ENCODE measurements at places on chromosomes 7 and 10.

DNA sequence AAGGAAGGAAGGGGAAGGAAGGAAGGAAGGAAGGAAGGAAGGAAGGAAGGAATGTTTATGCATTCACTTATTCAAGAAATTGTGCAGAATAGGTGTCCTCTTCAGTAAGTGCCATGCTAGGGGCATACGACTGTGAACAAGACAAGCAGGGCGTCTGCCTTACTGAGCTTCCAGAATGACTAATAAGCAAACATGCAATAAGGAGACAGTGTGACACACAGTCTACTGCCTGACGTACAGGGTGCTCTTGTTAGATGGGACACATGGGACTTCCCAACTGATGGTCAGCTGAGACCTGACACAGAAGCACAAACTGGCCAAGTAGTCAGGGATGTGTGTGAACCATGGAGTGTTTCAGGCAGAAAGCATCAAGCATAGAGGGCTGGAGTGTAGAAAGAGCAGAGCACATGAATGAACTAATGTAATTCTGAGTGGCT lies 18.2 kb downstream of the DNAJC12 start:
- peak; percentile 62 for DNase-seq

DNA sequence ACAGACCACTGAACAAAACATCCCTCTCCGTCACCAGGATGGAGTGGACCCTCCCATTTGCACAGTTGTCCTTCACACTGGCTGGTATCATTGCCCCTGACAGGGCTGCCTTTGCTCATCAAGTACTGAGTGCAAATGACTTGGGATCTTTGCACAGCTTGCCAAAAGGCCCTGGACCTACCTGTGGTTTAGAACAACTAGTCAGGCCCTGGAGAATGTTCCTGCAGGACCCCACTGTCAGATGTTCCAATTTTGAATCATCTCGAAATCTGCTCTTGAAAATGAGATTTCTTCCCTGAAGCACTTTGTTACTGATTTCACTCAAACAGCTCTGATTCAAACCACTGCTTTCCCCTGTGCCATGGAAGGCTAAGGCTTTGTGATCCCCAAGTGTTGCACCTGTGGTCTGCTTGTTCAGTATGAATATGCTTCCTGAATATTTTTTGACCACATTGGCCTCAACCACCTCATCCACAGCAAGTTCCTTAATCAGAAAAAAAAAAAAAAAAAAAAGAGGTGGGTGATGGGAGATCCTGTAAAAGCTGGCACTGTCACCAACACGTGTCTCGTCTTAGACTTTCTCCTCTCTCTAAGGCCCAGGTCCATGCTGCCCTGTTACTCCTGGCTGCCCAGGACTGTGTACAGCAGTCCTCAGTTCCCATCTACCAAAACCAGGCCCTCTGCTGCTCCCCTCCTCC lies 2.7 kb upstream of the AOAH start:
- no peak for DNase-seq

DNA sequence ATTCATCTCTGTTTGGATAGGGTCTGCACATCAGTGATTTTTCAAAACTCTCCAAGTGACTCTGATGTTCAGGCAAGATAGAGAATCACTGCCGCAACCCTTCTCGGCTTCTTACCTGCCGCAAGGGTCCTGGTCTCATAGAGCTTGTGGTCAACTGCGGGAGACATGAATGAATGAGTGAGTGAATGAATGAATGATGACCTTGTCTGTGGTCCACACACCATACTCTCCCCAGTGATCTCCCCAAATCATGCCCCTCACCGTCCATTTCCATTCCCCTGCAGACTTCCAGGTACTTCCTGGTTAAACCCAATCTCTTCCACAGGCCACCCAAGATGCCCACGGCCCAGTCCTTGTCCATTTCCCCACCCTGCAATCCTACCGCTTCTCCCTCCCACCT lies 5.9 kb upstream of the NPFFR1 start:
- no peak for DNase-seq

DNA sequence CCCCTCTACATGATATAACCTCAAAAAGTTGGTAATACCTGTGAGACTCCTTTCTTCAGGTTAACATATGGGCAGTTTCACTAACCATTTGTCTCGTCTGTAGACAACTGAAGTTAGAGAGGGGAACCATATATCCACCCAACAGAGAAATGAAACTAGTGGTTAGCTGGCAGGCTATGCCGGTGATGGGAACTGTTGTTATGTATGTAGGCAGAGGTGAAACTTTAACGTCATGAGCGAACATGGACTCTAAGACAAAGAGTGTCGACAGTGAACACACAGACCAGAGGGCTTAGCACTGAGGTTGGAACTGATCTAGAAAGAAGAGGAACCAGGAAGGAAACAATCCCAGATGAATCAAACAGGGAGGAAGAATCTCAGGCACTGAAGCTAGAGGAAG lies 112.4 kb downstream of the ELMO1 start:
- DNase-seq, result no peak

DNA sequence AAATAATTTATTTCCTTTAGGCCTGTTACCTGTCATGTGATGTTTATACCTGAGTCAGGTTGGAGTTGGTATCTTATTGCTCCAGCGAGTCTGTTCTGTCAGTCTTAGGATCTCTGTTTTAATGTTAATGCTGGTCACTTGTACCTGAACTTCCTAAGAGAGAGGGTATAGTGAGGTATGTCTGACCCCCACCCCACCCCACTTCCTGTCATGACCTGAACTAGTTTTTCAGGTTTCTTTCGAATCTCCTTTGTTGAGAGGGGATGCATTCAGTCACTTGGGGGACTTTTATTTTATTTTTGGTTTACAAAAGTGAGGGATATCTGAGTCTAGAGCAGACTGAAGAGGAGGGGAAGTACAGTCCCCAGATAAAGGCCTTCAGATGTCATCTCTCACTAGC lies 769.0 kb upstream of the COBL start:
- no peak for DNase-seq

GRCh38 chr10:61448091-61448490 lies 5.1 kb downstream of the TMEM26 start:
- DNase-seq, result no peak

GRCh38 chr10:18675086-18675801 lies 16.0 kb downstream of the ARL5B start:
- DNase-seq, result no peak
